ENCODE measurements at places on chromosomes 6 and 20. TPM values are rescaled to one million over a fixed set of nuclear protein-coding genes. Genes with fewer than 3 reads are reported as not detected.

PPP1R14C gene
- 73.7 TPM for total RNA-seq

GTSF1L gene
- total RNA-seq, result not detected

DUSP15 gene
- total RNA-seq, result 1.1 TPM

POU5F1 gene
- total RNA-seq, result 13.0 TPM

ARG1 gene
- total RNA-seq, result 124 TPM

PTK6 gene
- total RNA-seq, result 70.6 TPM

NKX2-4 gene
- total RNA-seq, result not detected

BFSP1 gene
- total RNA-seq, result 1.2 TPM

TMEM200A gene
- total RNA-seq, result 1.0 TPM

TPX2 gene
- 11.2 TPM for total RNA-seq

NRSN1 gene
- total RNA-seq, result not detected

CDC5L gene
- total RNA-seq, result 12.3 TPM

GRM4 gene
- not detected for total RNA-seq

FLRT3 gene
- 22.1 TPM for total RNA-seq

SPAG4 gene
- 0.89 TPM for total RNA-seq

HLA-DQB1 gene
- 2.3 TPM for total RNA-seq

TMEM14A gene
- 14.1 TPM for total RNA-seq

TUBB2A gene
- total RNA-seq, result 338 TPM

NFATC2 gene
- 15.7 TPM for total RNA-seq

PIM1 gene
- 158 TPM for total RNA-seq

EPPIN gene
- total RNA-seq, result 0.42 TPM

HCK gene
- 10.0 TPM for total RNA-seq

SCRT2 gene
- not detected for total RNA-seq

GPSM3 gene
- 5.3 TPM for total RNA-seq

IER3 gene
- total RNA-seq, result 35.0 TPM

SIM1 gene
- 0.51 TPM for total RNA-seq

FAM217A gene
- total RNA-seq, result not detected

CD40 gene
- total RNA-seq, result 12.9 TPM

THBS2 gene
- total RNA-seq, result 80.9 TPM

TRIM31 gene
- not detected for total RNA-seq

CLDN20 gene
- not detected for total RNA-seq

LY6G5C gene
- total RNA-seq, result 5.1 TPM

PACSIN1 gene
- total RNA-seq, result 0.11 TPM

TP53TG5 gene
- total RNA-seq, result 0.32 TPM

HLA-DRA gene
- 126 TPM for total RNA-seq

HLA-F gene
- 25.6 TPM for total RNA-seq

LINC00237 gene
- 0.83 TPM for total RNA-seq

CDSN gene
- total RNA-seq, result 598 TPM

KCNQ5 gene
- total RNA-seq, result 0.42 TPM

SPATS1 gene
- total RNA-seq, result not detected

CRNKL1 gene
- 13.6 TPM for total RNA-seq

SPTLC3 gene
- 83.0 TPM for total RNA-seq

HLA-C gene
- total RNA-seq, result 510 TPM

CPNE5 gene
- total RNA-seq, result 1.2 TPM

TFAP2C gene
- total RNA-seq, result 88.0 TPM
